T-helper 17 cell (primary cell): ENCODE measurements at places on chromosomes 4 and X. TPM values are rescaled to one million over a fixed set of nuclear protein-coding genes. Genes with fewer than 3 reads are reported as not detected.
A peak's percentile ranks its signal among the peaks of the same experiment; 100 is the strongest.

- H3K36me3 ChIP-seq, result no peaks in the 10 kb centered on the region
- no peak for DNase-seq
- no peak overlapping the region for H3K27ac ChIP-seq
- H3K4me3 ChIP-seq, result no peak overlapping the region
- H3K27me3 ChIP-seq, result no peaks in the 10 kb centered on the region
- H3K4me1 ChIP-seq, result no peaks in the 10 kb centered on the region
Observed at GRCh38 chr4:11821772-11822430, 393.2 kb upstream of the HS3ST1 start.

DNA sequence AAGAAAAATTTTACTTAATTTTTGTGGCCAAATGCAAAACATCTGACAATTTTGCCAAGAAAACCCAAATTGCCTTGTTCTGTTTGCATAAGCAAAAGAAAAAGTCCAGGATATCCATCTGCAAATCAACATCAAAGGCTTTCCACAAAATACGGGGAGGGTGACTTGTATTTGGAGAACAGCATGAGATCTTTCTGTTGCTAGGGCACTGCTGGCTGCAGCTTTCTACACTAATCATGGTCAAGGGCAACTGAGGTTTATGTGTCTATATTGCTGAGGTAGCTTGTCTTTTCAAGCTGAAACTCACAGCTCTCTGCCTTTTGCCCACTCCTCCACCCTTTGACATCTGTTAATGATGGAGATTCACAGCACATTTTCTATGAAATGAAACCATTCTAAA is 389.1 kb downstream of the NKX6-1 start:
- H3K27me3 ChIP-seq, result no peaks in the 10 kb centered on the region
- no peak overlapping the region for H3K27ac ChIP-seq
- H3K4me3 ChIP-seq, result no peak overlapping the region
- DNase-seq, result no peak

DNA sequence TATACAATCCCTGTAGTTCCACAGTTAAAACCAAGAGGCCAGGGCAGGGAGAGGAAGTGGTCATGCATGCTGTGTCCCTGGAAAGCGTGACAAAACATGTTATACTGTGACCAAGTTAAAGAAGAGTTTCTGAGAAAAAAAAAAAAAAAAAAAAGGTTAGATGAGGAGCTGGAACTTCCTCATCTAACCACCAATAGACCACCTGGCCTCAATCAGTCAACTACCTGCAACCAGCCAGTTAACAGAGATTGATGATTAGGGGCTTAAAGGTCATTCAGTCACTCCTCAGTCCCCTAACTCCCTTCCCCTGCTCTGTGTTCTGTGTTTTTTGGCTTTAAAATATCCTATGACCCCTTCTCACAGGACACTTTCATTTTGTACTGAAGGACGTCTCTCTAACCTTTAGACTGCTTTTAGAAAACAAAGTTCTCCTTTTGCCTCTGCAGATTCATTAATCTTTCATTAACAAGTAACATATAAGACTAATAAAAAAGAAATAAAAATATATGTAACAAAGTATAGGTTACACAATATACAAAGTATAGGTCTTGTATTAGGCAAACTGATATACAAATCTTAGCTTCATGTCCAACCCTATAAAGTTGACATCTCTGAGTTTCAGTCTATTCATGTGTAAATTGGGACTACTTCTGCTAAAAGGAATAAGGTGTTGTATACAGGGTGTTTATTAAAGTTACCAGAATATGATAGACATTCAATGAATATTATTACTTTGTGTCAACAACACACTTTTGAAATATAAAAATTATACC is 179.1 kb upstream of the NDST4 start:
- no peak for DNase-seq
- H3K27ac ChIP-seq, result no peak overlapping the region
- no peaks in the 10 kb centered on the region for H3K36me3 ChIP-seq
- H3K4me1 ChIP-seq, result no peaks in the 10 kb centered on the region
- no peaks in the 10 kb centered on the region for H3K27me3 ChIP-seq

The VGLL1 gene
- not detected for total RNA-seq

DNA sequence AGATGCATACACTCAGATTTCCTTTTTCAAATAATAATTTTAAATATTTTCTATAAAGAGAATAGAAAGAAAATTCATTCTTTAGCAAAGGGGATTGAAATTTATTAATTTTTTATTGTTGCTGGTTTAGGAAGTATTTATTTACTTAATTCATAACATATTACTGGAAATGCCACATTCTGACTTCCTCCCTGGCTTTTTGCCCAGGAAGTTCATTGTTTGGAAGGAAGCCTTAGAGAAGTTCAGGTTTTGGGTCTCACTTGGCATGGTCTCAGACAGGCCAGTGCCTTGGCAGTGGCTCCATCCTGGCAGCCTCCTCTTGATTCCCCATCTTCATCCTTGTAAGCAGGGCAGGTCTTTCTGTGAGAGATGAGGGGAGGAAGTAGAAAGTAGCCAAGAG is 50.5 kb downstream of the IL15 start:
- H3K4me3 ChIP-seq, result no peak overlapping the region
- DNase-seq, result no peak
- no peaks in the 10 kb centered on the region for H3K27me3 ChIP-seq
- peak overlapping the region; percentile 47 for H3K27ac ChIP-seq
- H3K4me1 ChIP-seq, result peaks cover 2% of the 10 kb centered on the region

The TCEAL9 gene
- total RNA-seq, result 0.55 TPM

DNA sequence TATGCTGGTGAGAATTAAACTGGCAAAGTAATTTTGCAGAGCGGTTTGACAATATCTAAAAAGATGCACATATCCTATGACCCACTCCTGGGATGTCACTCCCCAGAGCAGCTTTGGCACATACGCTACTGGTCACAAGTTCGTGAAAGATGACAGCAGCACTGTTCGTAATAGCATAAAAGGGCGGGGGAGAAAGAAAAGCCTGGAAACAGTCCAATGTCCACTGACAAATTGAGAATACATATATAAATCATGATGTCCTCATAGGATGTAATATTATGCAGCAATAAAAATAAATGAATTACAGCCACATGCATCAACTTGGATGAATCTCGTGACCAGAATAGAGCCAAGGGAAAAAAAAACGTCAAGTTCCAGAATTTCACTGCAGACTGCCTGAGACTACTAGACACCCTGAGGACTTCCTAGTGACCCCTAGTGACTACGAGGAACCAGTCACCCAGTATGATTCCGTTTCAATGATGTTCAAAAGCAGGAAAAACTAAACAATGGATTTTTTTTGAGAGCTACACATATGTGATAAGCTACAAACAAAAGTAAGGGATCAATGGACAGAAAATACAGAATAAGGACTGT is 1.8 kb downstream of the PCSK1N start:
- peaks cover 13% of the 10 kb centered on the region for H3K4me1 ChIP-seq
- no peaks in the 10 kb centered on the region for H3K36me3 ChIP-seq
- H3K4me3 ChIP-seq, result peak overlapping the region; percentile 41
- DNase-seq, result no peak
- peak overlapping the region; percentile 92 for H3K27ac ChIP-seq
